ENCODE measurements at places on chromosomes 4 and X. TPM values are rescaled to one million over a fixed set of nuclear protein-coding genes. Genes with fewer than 3 reads are reported as not detected.
A peak's percentile ranks its signal among the peaks of the same experiment; 100 is the strongest.

- DNase-seq = no peak
These were observed 20.4 kb downstream of the TLR2 start for GRCh38 chr4:153704522-153704921.

- DNase-seq = no peak
These were observed 194.0 kb upstream of the CASK start for GRCh38 chrX:42117318-42117717.

The SPANXN4 gene
- not detected for total RNA-seq

DNA sequence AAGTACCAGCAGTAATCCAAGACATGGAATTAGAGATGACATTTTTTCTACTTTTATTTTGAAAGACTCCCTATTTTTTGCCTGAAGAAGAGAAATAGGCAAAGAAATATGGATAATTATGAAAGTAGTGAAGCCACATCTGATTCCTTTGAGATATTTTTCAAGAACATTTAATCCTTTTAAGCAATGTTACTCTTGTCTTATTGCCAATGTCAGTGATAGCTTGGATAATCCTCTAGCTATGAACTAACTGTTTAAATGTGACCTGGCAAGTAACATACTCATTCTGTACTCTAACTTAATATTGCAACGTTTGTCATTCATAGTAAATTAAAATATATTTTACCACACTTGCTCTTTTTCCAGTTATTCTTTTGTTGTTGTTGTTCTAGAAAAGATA is 181.3 kb downstream of the VEGFC start:
- no peak for DNase-seq

The SLAIN2 gene
- total RNA-seq = 55.7 TPM

DNA sequence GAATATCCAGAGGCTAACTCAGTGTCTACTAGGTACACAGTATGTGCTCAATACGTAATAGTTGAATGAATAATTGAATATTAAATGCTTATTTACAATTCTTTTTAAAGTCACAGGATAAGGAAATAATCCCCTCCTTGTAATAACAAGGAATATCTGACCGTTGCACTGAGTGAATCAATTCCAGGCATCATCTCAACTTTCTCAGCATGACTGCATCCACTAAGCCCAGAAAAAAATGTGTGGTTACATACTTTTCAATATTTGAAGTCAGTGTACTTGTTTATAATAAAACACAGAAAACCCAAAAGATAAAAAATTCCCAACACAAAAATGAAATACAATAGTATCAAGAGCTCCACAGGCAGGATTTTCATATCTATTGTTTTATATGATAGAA is 105.4 kb downstream of the TMEM144 start:
- DNase-seq = no peak

DNA sequence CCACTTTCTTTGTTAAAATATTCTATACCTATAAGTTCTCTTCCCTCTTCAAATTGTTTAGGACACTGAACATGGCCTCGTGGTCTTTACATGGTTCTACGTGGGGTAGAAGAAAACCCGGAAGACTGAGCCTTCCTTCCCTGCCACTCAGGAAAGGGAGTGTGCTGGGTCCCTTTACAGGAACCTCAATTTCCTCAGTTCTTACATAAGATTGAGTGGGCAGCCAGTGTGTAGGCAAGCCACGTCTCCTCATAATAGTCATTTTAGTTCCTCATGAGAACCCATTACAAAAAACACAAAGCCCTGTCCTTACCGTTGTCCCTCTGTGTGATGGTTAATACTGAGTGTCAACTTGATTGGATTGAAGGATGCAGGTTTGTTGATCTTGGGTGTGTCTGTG is 28.7 kb upstream of the SMIM10L2A start:
- no peak for DNase-seq

- DNase-seq = no peak
These were observed 1348.0 kb downstream of the ADGRL3 start for GRCh38 chr4:62548108-62548524.

The CSAG2 gene
- total RNA-seq = not detected

DNA sequence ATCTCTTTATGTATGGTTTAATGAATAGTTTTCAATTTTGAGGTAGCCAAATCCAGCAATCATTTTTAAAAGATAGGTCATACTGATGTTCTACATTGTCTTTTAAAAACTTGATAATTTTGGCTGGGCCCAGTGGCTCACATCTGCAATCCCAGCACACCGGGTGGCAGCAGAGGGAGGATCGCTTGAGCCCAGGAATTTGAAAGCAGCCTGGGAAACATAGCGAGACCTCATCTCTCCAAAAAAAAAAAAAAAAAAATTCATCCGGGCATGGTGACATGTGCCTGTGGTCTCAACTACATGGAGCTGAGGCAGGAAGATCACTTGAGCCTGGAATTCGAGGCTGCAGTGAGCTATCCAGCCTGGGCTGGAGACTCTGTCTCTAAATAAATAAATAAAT is 419.8 kb downstream of the GALNTL6 start:
- DNase-seq = no peak

The TMPRSS11D gene
- not detected for total RNA-seq

The XK gene
- total RNA-seq = not detected

DNA sequence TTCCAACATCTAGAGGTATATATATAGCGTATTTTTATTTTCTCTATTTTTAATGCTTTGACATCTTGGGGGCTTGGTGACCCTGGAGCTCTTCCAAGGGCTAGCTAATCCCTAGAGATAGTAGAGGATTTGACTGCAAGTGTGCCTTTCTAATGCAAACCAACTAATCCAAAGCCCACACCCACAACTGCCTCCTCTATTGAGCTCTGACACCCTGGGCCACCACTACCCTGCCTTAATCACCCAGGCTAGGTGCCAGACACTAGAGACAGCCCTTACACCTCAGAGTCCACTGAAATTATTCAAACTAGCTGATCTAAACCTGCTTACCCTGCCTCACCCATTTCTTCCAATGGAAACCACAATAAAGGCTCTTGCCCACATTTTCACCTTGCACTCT is 69.6 kb upstream of the ATXN3L start:
- DNase-seq = no peak

DNA sequence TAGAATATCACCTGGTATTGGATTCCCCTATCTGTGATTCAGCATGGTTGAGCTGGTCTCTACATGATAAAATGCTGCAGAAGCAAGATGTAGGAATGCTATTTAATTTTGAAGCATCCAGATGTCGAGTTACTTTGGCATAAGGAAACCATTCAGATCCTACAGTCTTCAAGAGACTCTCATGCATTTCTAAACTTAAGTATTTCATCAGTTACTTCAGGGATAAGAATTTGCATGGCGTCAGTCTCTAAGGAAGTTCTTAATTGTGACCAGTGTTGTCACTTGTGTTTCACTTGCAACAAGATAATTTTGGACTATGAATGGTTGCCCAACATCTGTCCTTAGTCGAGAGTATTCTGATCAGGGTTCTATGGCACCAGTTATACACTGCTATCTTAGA is 192.4 kb downstream of the CCNG2 start:
- no peak for DNase-seq

GRCh38 chr4:37818752-37819151 is 7.7 kb upstream of the PGM2 start:
- no peak for DNase-seq

- DNase-seq = peak; percentile 60
These were observed 229.8 kb upstream of the SFRP2 start for GRCh38 chr4:154018659-154019058.

GRCh38 chr4:79205121-79205520 is 120.7 kb downstream of the NAA11 start:
- DNase-seq = no peak

GRCh38 chr4:89928838-89929237 is 34.2 kb downstream of the MMRN1 start:
- DNase-seq = no peak

DNA sequence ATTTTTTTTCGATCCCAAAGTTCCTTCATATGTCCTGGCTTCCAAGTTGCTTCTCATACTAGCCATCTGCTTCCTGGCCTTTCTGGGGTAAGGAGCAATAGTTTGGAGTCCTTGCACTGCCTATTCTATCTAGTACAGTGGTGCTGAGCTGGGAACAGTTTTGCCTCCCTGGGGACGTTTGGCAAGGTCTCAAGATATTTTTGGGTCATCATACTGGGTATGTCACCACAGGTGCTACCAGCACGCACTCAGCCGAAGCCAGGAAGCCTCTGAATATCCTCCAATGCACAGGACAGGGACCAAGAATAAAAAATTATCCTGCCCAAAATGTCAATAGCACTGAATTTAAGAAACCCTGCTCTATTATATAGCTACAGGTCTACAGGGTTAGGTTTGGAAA is 35.4 kb upstream of the TMSB15B start:
- DNase-seq = no peak

The POU4F2 gene
- total RNA-seq = not detected

The FAM50A gene
- 50.0 TPM for total RNA-seq

GRCh38 chrX:57607295-57608187 is 15.7 kb downstream of the ZXDB start:
- DNase-seq = no peak

The FGF2 gene
- 1.2 TPM for total RNA-seq

DNA sequence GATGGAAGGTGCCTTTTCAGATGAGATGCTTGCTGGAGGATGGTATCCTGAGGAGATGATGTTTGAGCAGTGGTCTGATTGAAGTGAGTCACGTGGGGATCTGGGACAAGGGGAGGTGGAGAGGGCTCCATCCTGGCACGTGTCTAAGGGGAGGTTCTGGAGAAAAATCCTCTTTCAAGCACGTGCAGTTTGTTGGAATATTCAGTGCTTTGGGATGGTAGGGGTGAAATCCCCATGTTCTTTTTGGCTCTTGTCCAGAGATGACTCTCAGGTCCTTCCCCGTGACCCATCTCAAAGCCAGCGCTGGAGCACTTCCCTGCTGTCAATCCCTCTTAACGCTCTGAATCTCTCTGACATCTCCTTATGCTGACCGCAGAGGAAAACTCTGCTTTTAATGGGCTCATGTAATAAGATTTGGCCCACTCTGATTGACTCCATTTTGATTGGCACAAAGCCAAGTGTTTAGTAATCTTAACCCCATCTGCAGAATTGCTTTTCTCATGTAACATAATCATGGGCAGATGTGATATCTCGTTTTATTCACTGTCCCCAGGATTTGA is 10.8 kb upstream of the KLKB1 start:
- no peak for DNase-seq

- no peak for DNase-seq
These were observed 47.7 kb upstream of the SYTL5 start for GRCh38 chrX:37958525-37959211.

GRCh38 chr4:99361268-99361898 is 8.8 kb upstream of the ADH1C start:
- DNase-seq = no peak

DNA sequence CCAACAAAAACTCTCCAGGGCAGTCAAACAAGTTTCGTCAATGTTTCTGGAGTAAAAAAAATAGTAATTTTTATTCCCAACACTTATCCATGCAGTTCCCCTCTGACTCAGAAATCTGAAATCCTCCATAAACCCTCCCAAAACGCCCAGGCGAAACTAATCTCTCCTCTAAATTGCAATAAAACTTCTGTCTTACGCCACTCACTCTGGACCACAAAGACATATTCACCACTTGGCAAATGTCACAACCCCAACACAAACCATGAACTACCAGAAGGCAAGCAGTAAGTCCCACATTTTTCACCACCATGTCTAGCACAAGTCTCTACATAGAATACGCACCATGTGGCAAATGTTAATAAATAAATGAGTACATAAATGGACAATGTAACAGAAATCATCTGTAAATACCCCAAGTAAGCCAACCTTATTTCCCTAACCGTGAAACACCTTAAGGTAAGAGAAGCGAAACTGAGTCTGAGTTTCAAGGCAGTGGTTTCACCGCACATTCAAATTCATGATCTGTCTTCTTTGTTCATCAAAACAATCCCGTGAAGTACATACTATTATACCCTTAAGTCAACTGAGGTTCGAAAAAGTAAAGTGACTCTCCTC is 1.6 kb downstream of the PAPSS1 start:
- no peak for DNase-seq

DNA sequence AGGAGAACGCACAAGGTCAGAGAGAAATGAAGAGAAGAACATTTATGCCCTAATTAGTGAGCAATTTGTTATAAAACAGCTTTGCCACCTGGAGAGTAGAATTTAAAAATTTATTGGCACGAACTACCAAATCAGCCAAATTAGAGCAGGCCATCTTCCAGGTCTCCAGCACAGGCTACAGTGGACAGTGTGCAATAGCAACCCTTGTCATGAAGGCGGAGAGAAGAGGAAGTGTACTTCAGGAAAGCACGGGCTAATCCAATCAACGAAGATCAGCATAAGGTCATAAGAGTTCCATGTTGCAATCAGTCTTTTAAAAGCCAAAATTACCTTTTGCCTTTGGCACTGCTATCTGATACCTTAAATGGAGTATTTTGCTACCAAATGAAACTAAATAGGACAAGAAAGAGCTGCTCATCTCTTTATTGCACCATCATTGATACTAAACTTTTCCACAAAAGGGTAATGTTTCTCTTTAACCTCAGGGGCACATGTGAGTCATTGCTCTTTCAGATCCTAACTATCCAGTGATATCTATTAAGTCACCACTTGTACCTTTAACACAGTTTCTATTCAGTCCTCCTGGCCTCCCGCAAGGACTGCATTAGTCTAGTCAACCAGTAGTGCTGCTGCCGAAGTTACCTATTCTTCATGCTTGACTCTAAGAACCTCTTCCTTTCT is 19.9 kb downstream of the ANK2 start:
- no peak for DNase-seq

The CCDC110 gene
- 0.34 TPM for total RNA-seq

DNA sequence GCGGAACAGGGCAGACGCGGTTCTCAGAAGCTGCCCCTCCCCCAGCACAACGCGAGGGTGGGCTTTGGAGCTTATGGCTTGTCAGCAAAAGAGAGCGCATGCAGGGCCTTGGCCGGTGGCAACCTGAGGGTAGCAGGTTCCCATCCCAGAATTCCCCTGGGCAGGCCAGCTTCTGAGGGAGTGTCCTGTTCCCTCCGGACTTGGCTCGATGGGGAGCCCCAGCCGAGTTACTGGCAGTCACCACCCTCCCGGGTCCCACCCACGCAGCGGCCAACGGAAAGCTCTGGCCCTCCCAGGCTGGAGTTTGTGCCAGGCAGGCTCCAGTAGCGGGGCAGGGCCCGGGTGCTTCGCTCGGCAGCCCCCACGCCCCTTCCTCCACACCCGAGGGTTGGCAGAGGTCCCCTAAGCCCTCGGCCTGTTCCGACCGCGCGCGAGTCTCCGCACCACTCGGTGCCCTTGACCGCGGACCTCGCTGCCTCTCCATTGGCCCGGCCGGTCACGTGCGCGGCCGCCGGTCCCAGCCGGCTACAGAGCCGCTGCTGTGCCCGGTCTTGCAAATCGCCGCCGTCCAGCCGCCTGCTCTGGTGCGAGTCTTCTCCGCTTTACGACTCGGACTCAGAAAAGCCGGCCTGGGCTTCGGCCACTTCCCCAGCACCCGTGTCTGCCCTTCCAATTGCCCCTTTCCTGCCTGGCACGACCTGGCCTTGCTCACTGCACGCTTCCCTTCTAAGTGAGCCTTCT is 20.9 kb upstream of the MTM1 start:
- peak; percentile 37 for DNase-seq

DNA sequence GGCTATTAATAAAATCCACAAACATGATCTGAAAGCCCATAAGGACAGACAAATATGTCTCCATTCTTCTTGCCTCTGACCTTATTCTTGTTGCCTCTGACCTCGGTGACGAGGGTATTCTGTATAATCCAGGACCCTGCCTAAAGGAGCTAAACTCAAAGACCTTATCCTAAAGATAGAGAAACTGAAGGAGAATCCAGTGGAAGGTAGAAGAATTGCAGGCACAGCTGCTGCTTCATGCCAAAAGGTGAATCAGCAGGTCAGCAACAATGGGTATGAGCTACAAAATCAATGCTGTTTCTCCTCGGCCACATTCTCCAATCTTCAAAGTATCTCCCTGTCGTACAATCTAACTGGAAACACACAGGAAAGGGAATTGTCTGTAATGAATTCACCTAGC is 71.4 kb downstream of the INTS6L start:
- DNase-seq = no peak
